ENCODE measurements at places on chromosomes 13 and 19. TPM values are rescaled to one million over a fixed set of nuclear protein-coding genes. Genes with fewer than 3 reads are reported as not detected.
A peak's percentile ranks its signal among the peaks of the same experiment; 100 is the strongest.

- DNase-seq: no peak
- peaks cover 40% of the 10 kb centered on the region for H3K4me1 ChIP-seq
- no peaks in the 10 kb centered on the region for H3K36me3 ChIP-seq
- H3K27me3 ChIP-seq: no peaks in the 10 kb centered on the region
These were observed 42.2 kb upstream of the HNRNPA1L2 start for GRCh38 chr13:52599848-52600603.

The TTC9B gene
- not detected for total RNA-seq

DNA sequence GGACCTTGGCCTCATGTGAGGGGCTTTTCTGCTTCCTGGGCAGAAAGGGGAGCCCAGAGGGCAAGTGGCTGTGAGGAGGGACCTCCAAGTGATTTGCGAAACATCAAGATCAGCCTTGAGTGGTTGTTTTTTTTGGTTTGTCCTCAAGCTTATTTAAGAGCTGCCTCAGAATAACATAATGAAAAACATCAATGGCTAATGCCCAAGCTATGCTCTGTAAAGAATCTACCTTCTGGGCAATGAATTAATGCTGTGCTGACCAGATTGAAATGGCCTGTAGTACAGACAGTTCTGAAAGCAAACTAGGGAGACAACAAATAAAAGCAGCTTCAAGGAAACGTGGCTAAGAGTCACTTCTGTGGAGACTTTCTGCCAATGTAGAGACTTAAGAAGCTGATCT lies 8.3 kb downstream of the TMEM255B start:
- H3K27me3 ChIP-seq: peaks cover 5% of the 10 kb centered on the region
- no peak for DNase-seq
- no peak overlapping the region for H3K4me3 ChIP-seq
- H3K27ac ChIP-seq: no peak overlapping the region
- H3K4me1 ChIP-seq: peaks cover 14% of the 10 kb centered on the region

GRCh38 chr13:37700887-37701286 lies 102.3 kb upstream of the POSTN start:
- no peaks in the 10 kb centered on the region for H3K4me1 ChIP-seq
- no peak overlapping the region for H3K4me3 ChIP-seq
- no peak overlapping the region for H3K27ac ChIP-seq
- no peaks in the 10 kb centered on the region for H3K36me3 ChIP-seq

- no peaks in the 10 kb centered on the region for H3K36me3 ChIP-seq
- H3K4me3 ChIP-seq: no peak overlapping the region
- H3K4me1 ChIP-seq: no peaks in the 10 kb centered on the region
- no peak overlapping the region for H3K27ac ChIP-seq
- no peaks in the 10 kb centered on the region for H3K27me3 ChIP-seq
These were observed 322.7 kb downstream of the SUCLA2 start for GRCh38 chr13:47678201-47678968.

The SIGLEC8 gene
- total RNA-seq: not detected

DNA sequence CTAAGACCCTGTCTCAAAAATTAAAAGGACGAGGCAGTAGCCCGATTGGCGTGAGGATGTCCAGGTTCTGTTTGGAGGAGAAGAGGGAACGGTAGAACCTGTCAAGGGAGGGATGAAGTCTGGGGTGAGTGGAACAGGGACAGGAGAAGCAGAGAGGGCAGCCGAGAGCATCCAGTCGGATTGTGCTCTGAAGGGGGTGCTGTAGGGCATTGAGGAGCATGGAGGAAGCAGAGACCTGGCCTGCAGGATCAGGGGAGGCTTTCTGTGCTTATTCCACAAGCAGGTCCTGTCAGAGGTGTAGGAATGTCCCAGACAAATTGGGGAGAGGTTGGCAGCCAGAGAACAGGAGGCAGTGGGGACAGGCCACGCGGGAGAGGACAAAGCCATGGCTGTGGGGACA lies 14.1 kb downstream of the AP2A1 start:
- DNase-seq: no peak
- no peaks in the 10 kb centered on the region for H3K27me3 ChIP-seq
- peaks cover 13% of the 10 kb centered on the region for H3K36me3 ChIP-seq
- H3K4me1 ChIP-seq: peaks cover 17% of the 10 kb centered on the region

DNA sequence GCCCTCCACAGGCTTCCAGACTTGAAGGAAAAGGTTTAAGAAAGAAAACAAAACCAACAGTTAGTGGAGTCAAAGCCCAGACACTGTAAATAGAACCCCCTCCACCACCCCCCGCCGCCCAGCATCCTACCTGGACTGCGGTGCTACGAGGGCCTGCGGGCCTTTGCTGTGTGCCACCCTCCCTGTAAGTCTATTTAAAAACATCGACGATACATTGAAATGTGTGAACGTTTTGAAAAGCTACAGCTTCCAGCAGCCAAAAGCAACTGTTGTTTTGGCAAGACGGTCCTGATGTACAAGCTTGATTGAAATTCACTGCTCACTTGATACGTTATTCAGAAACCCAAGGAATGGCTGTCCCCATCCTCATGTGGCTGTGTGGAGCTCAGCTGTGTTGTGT lies 6.3 kb upstream of the GARIN5A start:
- no peaks in the 10 kb centered on the region for H3K4me1 ChIP-seq
- H3K27me3 ChIP-seq: peaks cover 14% of the 10 kb centered on the region
- H3K36me3 ChIP-seq: no peaks in the 10 kb centered on the region
- no peak overlapping the region for H3K27ac ChIP-seq

The ZNF14 gene
- total RNA-seq: 6.2 TPM

DNA sequence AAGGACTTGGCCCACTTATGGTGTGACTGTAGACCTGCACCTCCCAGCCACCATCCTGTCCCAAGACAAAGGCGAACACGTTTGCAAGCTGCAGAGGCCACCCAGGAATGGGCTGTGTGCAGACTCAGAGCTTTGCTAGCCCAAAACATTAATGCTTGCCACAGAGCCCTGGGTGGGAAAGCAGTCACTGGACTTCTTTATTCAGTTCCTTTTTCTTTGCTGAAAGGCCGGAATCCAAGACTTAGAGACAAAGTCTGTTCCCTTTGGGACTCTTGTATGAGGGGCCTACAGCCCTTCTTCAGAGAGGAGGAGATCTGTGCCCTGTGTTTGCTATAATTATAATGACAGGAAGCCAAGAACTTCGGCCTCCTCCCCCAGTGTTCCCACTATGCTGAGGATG lies 167.8 kb downstream of the DLEU7 start:
- H3K4me1 ChIP-seq: peaks cover 25% of the 10 kb centered on the region
- no peaks in the 10 kb centered on the region for H3K36me3 ChIP-seq

- DNase-seq: peak; percentile 2
- H3K27me3 ChIP-seq: no peaks in the 10 kb centered on the region
- no peak overlapping the region for H3K4me3 ChIP-seq
- H3K27ac ChIP-seq: no peak overlapping the region
These were observed 607.6 kb downstream of the FGF9 start for GRCh38 chr13:22278336-22278929.

The CBARP gene
- 1.2 TPM for total RNA-seq

The CATSPERD gene
- not detected for total RNA-seq

- H3K4me3 ChIP-seq: peak overlapping the region; percentile 65
- DNase-seq: no peak
- no peak overlapping the region for H3K27ac ChIP-seq
- no peaks in the 10 kb centered on the region for H3K36me3 ChIP-seq
- H3K4me1 ChIP-seq: peaks cover 79% of the 10 kb centered on the region
These were observed 7.3 kb upstream of the HOOK2 start for GRCh38 chr19:12782424-12783290.

The UBE2L5 gene
- total RNA-seq: 0.22 TPM

GRCh38 chr13:98787996-98788395 lies 35.5 kb upstream of the SLC15A1 start:
- no peaks in the 10 kb centered on the region for H3K4me1 ChIP-seq
- no peaks in the 10 kb centered on the region for H3K36me3 ChIP-seq
- H3K4me3 ChIP-seq: no peak overlapping the region
- peaks cover 19% of the 10 kb centered on the region for H3K27me3 ChIP-seq

The WDR87 gene
- not detected for total RNA-seq

DNA sequence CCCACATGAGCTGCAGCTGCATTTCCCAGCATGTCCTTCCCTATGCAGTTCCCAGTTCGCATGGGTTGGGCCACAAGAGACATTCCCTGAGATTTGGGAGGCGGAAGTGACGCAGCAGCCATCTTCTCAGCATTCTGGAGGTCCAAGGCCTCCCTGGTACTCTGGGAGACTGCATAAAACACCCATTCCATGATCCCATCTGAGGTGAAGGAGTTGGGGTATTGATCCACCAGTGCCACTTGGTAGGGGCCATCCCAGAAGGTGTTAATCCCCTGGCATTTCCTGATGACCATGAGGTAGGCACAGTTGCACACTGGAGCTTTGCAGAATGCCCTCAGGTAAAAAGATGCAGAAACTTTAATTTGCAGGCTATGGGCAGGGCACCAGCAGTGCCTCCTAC lies 25.4 kb downstream of the POP4 start:
- H3K4me3 ChIP-seq: no peak overlapping the region
- no peaks in the 10 kb centered on the region for H3K36me3 ChIP-seq
- no peak overlapping the region for H3K27ac ChIP-seq
- H3K4me1 ChIP-seq: peaks cover 12% of the 10 kb centered on the region

The HCST gene
- total RNA-seq: 0.24 TPM

DNA sequence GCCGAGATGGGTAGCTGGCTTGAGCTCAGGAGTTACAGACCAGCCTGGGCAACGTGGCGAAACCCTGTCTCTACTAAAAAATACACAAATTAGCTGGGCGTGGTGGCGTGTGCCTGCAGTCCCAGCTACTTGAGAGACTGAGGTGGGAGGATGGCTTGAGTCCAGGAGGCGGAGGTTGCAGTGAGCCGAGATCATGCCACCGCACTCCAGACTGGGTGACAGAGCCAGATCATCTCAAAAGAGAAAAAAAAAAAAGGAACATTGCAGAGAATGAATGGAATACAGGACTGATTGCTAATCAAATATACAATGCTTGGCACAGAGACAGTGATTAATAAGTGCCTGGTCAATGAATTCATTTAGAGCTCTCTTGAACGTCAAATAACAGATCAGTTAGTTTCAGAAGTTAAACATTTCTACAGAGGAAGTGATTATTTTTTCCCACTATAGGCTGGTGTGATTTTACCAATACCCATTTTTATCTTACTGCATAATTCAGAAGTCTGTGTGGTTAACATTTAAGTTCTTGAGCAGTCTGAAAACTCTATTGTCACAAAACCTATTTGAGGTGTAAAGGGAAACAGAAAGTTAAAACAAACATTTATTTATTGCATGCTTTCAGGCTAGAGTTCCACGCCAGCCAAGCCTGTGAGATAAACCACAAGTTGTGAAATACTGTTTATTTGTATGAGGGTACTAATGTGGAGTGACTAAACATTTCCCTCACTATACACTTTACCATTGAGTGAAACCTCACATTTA lies 7.7 kb upstream of the TBC1D4 start:
- 0 out of 2 replicates have a peak overlapping the region, but pooled peaks have one; percentile 9 for H3K4me3 ChIP-seq
- DNase-seq: peak; percentile 46
- H3K36me3 ChIP-seq: no peaks in the 10 kb centered on the region
- H3K27me3 ChIP-seq: no peaks in the 10 kb centered on the region

DNA sequence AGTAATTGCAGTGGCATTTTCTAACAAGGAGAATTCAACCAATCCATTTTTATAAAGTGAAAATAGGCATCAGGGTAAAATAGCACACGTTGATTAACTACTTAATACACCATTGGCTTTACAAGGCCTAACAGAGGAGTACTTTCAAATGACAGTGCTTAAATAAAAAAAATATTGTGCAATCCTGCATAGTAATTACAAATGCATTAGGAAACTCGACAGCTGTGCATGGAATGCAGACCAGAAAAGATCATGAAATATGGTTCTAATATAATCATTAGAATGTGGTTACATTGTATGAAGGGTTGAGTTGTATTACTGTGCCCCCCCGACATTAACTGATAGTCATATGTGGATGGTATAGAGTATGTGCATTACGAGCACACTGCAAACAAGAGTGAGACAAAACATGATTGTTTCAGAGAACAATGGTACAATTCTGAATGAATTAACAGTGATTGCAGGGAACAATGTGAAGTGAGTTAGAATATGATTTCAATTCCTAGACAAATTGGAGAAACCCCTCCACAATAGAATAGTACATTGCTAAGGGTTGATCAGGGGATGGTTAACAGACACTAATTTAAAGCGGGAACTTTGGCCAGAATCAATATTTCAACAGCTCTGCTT lies 270.6 kb downstream of the GPC5 start:
- H3K27me3 ChIP-seq: no peaks in the 10 kb centered on the region
- H3K4me3 ChIP-seq: no peak overlapping the region
- no peaks in the 10 kb centered on the region for H3K36me3 ChIP-seq
- H3K4me1 ChIP-seq: no peaks in the 10 kb centered on the region
- H3K27ac ChIP-seq: no peak overlapping the region

DNA sequence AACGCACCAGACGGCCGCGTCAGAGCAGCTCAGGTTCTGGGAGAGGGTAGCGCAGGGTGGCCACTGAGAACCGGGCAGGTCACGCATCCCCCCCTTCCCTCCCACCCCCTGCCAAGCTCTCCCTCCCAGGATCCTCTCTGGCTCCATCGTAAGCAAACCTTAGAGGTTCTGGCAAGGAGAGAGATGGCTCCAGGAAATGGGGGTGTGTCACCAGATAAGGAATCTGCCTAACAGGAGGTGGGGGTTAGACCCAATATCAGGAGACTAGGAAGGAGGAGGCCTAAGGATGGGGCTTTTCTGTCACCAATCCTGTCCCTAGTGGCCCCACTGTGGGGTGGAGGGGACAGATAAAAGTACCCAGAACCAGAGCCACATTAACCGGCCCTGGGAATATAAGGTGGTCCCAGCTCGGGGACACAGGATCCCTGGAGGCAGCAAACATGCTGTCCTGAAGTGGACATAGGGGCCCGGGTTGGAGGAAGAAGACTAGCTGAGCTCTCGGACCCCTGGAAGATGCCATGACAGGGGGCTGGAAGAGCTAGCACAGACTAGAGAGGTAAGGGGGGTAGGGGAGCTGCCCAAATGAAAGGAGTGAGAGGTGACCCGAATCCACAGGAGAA lies 1.9 kb downstream of the PPP1R12C start:
- H3K27ac ChIP-seq: no peak overlapping the region
- H3K27me3 ChIP-seq: no peaks in the 10 kb centered on the region
- H3K36me3 ChIP-seq: peaks cover 7% of the 10 kb centered on the region
- H3K4me1 ChIP-seq: peaks cover 38% of the 10 kb centered on the region

DNA sequence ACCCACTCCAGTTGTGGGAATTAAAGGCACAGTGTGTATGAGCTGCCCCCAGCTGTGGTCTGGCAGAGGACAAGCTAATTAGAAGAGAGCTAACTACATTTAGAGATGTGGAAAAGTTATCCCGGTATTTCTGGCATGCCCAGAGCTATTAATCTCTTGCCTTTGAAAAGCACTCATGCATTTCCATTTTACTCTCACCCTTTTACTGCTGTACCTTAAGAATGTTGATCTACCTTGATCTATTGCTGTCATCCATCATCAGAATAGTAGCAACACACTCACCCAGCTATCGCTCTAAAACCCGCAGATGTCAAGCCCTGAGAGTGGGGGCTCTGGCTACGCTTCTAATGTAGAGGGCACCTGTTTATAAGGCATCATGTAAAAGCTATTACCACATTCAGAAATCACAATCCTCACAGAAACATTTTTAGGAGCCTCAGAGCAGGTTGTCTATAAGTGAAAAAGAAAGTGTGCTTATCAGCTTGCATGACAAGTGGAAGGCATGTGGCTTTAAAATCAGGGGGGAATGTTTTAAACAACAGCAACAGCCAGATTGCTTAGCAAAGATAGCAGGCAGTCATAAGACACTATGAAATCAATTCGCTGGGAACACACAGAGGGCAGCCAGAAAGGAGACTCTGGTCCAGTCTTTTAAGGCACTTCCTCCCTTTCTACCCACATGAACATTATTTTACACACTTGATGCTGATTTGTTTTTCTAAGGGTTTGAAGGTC lies 224.2 kb upstream of the IRS2 start:
- no peak for DNase-seq
- H3K27me3 ChIP-seq: no peaks in the 10 kb centered on the region
- no peaks in the 10 kb centered on the region for H3K4me1 ChIP-seq
- H3K27ac ChIP-seq: no peak overlapping the region
- no peak overlapping the region for H3K4me3 ChIP-seq
- no peaks in the 10 kb centered on the region for H3K36me3 ChIP-seq

- no peak overlapping the region for H3K27ac ChIP-seq
- no peaks in the 10 kb centered on the region for H3K36me3 ChIP-seq
- H3K27me3 ChIP-seq: 0 out of 3 replicates have a peak, but pooled peaks cover 8% of the 10 kb centered on the region
- H3K4me3 ChIP-seq: no peak overlapping the region
These were observed 7.6 kb upstream of the IPO5 start for GRCh38 chr13:97945792-97946419.

Data from HepG2 (cell line).